Stimulated activated CD4-positive, alpha-beta T cell treated with anti-CD3 and anti-CD28 coated beads, Interleukin-1b, Interleukin-23, amount 100 ng/mL, for 48 hours (primary cell): ENCODE measurements at places on chromosomes 12 and 14.

- DNase-seq = no peak
Observed at GRCh38 chr12:75750716-75751306, 239.4 kb upstream of the KRR1 start.

GRCh38 chr12:56996793-56997545 is 9.4 kb downstream of the ZBTB39 start:
- DNase-seq = no peak

GRCh38 chr14:81435391-81436295 is 35.5 kb upstream of the STON2 start:
- DNase-seq = peak; percentile 8

DNA sequence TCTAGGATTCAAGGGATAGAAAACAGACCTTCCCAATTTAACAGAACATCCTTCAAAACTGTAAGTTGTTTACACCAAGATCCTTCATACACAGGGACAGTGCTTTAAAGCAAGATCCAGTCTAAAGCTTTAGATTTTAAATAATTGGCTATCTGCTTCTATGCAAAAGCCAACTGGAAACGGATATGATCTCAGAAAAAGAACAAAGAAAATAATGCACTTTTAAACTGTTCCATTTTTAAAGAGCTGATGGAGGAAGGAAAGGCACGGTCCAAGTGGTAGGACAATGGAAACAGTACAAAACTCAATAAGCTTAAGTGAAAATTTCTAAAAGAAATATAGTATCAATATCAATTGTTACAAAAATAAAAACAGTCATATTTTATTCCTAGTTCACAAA is 27.7 kb downstream of the LRP6 start:
- no peak for DNase-seq

GRCh38 chr12:121452340-121452984 is 52.5 kb downstream of the RNF34 start:
- no peak for DNase-seq

GRCh38 chr12:24880732-24881131 is 68.2 kb downstream of the BCAT1 start:
- no peak for DNase-seq

DNA sequence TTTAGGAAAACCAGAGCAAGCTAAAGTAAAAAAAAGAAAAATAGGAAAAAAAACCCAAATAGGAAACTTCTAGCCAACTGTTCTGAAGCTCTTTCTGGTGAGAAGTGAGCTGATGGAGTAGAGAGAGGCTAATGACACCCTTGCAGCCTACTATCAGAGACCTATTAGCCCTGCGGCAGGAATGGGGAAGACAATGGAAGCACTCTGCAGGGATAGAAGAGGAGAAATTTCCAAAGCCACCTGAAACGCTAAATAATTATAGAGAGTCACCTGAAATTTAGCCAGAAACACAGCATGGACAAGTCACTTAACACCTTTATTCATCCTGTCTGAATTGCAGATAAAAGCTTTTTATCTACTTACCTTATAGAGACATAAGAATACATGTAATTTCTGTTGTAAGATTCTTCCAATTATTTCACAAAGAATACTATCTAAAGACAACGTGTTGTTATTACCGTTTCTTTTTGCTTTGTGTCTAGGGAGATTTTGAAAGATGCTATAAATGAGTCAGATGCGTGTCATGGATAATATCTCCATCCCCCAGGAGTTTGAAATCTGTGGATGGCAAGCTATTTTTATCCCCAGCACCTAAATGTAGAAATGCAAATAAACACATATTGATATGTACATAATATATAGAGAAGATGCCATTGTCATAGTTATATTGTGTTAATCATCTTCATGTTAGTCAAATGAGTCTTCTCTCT is 138.6 kb downstream of the TPH2 start:
- DNase-seq = no peak

DNA sequence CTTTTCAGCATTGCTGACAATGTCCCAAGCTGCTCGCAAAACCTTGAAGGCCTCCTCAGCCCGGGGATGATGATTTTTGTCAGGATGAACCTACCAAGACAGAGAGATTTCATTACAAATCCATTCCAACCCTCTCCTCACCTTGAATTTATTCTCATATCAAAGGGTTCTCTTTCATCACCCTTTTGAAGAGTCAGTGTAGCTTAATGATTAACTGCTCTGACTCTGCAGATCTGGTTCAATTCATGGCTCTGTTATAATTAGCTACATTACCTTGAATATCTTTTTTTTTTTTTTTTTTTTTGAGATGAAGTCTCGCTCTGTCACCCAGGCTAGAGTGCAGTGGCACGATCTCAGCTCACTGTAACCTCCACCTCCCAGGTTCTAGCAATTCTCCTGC is 5.6 kb downstream of the ORMDL2 start:
- no peak for DNase-seq

DNA sequence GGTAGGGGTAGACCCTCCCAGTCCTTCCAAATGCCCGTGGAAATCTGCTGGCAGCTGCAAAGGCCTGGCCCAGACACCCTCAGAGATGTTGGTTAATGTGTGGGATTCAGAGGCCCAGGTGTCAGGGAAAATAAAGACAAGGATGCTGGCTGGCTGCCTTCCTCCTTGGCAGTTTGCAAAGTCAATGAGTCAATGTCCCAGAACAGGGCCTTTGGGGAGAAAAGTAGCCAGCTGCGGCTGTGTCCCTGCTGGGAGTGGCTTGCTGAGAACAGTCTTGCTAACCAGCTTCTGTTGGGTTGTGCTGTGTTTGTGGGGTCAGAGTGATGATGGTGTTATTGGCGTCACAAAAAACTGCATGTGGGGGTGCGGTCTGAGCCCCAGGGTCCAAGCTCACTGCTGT is 29.2 kb downstream of the GLRX5 start:
- no peak for DNase-seq

DNA sequence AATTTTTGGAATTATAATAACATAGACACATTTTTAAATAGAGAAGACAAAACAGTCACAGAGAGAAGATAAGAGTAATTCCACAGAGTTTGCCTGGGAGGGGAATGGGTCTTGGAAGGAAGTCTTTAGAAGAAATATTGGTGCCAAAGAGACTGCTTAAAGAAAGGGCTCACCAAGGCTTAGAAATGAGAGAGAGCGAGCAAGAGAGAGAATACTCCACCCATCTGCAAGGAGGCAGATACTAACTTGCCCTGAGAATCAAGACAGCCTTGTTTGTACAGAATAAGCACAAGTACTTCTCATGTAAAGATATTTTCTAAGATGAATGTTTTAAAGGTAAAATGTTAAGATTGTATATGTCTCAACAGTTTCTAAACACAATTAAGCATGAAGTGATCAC is 165.5 kb downstream of the SLC38A4 start:
- DNase-seq = no peak

DNA sequence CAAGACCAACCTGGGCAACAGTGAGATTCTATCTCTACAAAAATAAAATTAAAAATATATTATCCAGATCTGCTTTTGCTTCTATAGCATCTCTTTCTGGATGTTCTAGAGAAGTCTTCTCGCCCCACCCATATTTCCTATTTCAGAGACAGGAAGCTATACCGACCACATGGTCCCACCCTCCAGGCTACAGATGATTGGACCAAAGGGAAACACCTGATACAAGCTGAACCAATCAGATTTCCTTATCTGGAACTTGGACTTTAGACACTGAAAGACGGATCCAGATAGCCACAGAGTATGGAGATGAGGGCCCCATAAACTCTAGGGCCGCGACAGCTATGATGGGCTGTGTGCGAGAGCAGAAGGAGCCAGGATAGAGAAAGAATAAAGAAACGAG is 48.7 kb downstream of the CCDC60 start:
- DNase-seq = no peak

DNA sequence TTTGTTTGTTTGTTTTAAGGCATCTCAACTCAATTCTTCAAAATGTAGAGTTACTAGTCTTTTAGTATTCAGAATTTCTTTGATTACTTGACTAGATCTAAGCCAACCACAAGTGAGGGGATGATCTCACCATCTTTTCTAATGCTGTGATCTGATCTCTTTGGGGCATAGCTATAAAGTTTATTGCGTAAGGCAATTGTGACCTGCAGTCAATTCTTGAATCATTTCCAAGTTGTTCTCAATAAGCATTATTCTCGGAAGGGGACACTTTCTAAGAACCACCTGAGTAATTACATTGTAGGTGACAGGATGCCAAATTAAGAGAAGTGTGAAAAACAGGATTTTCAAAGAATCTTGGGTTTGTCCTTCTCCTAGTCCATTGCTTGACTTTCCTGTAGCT is 13.1 kb downstream of the DACT1 start:
- no peak for DNase-seq

DNA sequence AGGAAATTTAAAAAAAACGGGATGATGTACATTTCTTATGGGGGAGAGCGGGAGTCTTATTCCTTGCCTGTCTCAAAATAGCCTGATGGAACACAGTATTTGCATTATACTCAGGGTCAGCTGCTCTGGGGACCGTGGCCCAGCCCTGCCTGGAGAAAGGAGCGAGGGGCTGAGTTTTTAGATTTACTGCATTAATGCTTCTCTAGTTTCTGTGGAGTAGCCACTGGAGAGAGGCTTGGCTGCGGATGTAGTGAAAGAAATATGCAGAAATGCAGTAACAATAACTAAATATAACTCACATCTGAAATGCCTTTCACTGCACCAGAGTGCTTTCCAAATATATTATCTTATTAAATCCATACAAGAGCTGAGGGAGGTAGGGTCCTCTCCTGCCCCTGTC is 87.6 kb upstream of the MAP1LC3B2 start:
- no peak for DNase-seq

DNA sequence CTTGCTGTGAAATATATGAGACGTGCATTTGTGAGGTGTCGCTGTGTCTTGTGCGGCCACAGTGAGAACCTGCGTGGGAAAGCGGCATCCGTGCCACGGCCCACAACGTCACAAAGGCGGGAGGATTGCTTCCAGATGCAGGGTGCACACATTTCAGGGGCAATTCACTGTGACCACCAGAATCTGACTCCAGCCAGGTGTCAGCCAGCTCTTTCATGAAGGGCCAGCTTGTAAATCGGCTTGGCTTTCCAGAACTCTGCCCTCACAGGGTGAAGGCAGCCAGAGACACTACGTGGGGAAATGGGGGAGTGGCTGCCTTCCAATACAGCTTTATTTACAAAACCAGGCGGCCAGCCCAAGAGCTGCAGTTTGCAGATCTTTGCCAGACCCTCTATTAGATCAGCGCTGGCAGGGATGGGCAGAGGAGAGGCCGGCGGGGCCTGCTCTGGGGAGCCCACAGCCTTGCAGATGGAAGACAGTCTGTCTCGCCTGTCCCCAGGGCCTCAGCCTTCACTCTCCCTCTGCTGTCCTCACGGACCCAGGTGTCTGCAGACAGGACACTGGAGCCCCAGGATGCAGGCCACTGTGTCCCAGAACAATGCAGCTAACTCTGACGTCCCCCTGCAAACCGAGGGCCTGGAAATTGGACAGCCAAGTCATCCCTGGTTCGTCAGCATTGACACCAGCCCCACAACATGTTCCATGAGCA is 53.5 kb downstream of the ADGRD1 start:
- DNase-seq = no peak

- no peak for DNase-seq
Observed at GRCh38 chr12:39875721-39876120, 230.2 kb downstream of the SLC2A13 start.

DNA sequence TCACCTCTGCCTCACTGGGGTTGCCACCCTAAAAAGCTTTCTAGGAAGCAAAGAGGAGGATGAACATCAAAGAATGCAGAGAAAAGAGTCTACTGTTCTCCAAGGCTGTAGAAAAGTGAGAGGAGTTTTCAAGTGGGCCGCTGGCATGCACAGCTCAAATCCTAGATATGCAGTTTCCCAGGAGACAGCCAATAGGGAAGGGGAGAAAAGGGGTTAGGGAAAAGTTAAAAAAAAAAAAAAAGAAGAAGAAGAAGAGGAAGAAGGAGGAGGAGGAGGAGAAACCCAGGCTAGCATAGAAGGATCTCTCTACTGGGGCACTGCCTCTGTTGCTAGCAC is 682 bp downstream of the BATF start:
- DNase-seq = no peak

GRCh38 chr14:93464271-93464670 is 33.5 kb downstream of the UNC79 start:
- no peak for DNase-seq

- no peak for DNase-seq
Observed at GRCh38 chr12:119450771-119451170, 116.2 kb downstream of the CCDC60 start.

DNA sequence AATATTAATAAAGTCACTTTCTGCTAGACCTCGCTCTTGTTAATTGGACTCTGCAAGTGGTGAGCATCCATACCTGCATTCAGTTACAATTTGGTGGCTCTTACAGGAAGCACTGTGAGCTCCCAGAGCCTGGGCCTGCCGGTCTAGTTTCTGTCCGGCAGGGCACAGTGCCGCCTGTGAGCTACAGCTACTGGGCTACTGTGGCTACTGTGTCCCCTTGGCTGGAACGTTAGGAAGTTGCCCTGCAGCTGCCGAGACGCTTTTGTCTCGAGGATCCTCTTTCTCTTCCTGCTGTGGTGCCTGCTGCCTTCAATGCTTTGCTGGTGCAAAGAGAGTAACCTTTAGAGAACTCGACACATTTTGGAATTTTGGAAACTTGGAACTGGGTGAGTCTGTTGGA is 44.6 kb upstream of the PTGDR start:
- DNase-seq = no peak

DNA sequence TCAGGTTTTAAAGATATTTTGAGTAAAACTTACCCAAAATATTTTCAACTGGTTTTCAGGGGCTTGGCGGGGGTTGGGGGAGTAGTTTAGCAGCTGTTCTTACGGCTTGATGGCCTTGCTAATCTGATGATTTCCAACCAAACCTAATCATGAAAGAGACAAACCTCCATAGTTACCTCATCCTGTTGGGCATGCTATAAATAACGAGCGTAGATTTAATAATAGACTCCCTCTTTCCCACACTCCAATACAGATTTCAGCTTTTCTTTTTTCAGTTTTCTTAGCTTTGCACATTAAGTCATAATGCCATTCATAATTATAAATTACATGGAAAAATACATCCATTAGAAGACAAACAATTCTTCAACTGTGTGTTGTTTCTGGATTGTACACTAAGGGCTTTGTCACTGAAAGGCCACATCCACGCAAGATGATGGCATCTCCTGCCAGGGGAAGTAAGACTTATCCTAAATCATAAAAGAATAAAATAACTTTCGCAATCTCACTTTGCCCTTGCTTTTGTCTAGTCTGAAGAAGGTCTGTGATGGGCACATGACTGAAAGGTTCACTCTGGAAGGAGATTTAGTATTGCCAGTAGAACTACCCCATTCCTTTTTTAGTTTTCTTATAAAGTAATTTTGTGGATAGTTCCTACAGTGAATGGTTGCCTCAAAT is 23.2 kb downstream of the ITPR2 start:
- DNase-seq = no peak

DNA sequence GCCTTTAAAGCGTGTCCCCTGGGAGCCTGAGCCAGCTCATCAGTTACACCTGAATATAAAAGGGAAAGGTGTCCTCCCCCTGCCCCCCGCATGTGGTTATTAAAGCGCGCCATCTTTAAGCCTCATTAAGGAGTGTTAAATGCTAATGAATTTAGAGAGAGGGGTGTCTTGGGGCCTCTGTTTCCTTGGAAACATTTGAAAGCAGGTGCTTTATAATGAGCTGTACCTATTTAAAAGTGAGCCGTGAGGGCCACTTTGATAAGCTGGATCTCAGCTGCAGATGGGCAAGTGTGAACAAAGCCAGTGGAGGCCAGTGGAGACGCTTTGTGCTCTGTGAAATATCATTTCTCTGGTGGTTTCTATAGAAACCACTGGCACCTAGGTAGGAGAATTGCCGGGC is 84.0 kb downstream of the BEGAIN start:
- no peak for DNase-seq

- DNase-seq = no peak
Observed at GRCh38 chr14:25929881-25930615, 667.8 kb downstream of the NOVA1 start.
